ENCODE measurements at places on chromosomes 2 and 18.

DNA sequence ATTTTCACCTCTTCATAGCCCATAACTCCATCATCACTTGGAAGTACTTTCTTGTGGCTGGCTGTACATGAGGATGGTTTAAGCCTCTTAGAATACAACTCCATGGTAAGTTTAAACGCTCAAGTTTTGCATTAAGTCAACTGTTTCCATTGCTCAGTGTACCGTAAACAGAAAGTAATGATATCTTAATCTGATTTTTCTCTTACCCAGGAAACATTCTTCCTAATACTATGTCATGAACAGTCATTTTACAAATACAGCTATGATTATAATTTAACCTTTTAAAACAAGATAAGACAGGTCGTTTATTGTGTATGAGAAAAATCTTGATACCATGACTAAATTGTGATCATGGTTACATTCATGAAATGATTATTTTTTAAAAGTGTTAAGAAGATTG lies 11.6 kb upstream of the DYNC2LI1 start:
- no peak for DNase-seq

DNA sequence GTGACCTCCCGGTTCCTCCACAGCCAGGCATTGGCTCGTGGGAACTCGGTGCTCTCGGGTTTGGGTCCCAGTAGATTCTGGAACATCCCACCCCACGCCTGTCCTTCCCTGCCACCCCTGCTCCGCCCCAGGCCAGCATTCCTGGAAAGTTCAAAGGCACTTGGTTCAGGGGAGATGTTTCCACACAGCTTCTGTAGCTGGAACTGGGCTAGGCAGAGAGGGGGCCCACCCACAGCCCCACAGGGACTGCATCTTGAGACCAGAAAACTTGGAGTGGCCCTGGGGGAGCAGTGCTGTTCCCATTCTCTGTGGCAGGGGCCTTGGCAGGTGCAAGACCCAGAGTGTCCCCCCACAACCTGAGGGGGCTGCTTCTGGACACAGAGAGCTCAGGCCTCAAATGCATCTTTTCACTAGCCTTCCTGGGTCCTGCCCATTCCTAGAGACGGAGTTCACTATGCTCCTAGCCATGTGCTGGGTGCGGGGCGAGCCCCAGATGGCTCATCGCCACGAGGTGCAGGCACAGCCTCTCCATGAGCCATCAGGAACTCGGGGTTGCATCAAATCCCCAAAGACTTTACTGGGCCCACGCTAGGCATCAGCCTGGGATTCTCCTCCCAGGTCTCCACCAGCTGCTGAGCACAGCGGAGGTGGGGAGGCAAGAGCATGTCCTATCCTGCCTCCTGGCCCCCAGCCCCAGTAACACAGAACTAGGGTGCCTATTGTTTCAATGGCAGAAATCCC lies 68.7 kb downstream of the ZFP36L2 start:
- no peak for DNase-seq

DNA sequence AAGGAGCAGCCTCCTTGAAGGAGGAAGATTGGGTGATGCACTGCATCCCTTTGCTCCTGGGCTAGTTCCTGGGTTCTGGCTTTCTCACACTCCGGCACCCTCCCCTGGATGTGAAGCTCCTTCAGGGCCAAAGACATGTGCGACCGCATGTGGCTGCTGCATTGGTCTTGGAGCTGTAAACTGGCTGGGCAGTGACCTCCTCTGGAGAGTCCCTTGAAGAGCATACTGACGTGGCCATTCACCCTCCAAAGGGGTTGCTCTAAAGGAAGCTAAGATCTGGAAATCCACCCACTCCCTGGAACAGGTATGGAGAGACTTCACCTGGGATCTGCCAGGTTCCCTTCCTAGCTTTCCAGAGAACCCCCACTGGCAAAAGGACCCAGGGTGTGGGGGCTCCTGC lies 62.1 kb downstream of the TMEM17 start:
- DNase-seq = no peak

GRCh38 chr2:128642821-128643220 lies 324.2 kb upstream of the HS6ST1 start:
- no peak for DNase-seq

GRCh38 chr2:112936927-112937232 lies 25.9 kb downstream of the IL37 start:
- DNase-seq = no peak

DNA sequence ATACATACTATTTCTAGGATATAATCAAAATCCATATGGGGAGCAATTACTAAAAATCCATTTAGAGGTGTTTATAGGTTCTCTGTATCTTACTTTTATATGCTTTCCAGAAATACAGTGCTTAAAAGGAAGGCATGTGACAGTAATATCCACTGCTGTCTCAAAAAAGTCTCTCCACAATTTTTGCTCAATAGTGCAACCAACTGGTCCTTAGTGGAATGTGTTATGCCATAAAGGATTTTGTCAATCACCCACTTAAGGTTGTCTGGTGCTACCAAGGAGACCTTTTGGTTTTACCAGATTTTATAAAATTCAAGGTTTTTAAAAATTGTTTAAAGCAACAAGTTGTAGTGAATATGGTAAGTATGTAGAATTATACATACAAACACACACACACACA lies 328.5 kb upstream of the DSEL start:
- DNase-seq = no peak

GRCh38 chr2:188976545-188977268 lies 2.5 kb downstream of the COL3A1 start:
- DNase-seq = no peak

- DNase-seq = no peak
Measured at GRCh38 chr2:111930875-111931274, 32.5 kb downstream of the MERTK start.

- DNase-seq = no peak
Measured at GRCh38 chr2:167733747-167734146, 513.6 kb downstream of the STK39 start.

DNA sequence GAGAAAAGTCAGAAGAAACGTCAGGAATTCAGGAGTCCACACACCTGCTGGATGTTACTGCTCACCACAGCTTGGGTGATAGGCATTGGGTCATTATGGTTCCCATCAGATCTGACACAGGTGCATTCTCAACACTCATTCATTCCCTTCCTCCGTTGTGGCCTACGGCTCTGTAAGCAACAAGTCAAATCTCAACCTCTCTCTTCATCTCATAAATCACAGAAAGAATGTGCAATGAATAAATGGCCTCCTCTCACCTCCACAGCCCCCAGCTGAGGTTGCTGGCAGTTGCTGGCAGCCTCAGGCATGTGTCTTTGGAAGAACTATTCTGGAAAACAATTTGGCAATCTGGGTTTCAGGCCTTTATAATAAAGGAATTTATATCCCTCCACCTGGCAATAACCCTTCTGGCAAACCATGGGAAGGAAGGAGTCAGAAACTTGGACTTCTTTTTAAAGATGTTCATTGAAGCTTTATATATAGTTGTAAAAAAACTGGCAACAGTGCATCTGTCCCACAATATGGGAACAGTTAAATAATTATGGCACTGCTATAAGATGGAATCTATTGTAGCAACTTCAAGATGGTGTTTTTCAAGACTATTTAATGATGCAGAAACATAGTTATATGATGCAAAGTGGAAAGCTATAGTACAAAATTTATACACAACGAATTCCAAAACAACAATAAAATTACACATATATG lies 175.4 kb downstream of the ANAPC1 start:
- no peak for DNase-seq

Measured in activated CD8-positive, alpha-beta memory T cell treated with anti-CD3 and anti-CD28 coated beads, Interleukin-2, amount 50 U/mL, for 4 hours (primary cell).